Common myeloid progenitor, CD34-positive (primary cell): ENCODE measurements at places on chromosomes 3 and 15.
A peak's percentile ranks its signal among the peaks of the same experiment; 100 is the strongest.

- no peak for DNase-seq
Measured at GRCh38 chr3:106783231-106783630, 594.0 kb upstream of the CCDC54 start.

DNA sequence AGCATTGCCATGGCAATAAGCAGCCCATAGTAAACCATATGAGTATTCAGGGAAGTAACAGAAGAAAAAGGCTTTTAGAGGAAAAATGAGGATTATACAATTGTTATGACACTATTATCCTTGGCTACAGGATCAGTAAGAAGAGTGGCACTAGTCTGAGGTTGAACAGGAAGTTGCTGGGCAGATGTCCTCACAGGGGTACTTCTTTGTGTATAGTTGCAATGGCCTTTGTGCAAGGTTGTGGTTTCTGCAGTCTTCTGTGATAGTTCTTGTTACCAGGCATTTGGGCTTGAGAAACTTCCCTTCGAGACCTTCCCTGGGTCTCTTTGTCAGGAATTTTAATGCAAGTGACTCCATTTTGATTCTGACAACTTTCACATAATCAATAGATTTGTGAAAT lies 100.6 kb upstream of the ATP11B start:
- no peak for DNase-seq

DNA sequence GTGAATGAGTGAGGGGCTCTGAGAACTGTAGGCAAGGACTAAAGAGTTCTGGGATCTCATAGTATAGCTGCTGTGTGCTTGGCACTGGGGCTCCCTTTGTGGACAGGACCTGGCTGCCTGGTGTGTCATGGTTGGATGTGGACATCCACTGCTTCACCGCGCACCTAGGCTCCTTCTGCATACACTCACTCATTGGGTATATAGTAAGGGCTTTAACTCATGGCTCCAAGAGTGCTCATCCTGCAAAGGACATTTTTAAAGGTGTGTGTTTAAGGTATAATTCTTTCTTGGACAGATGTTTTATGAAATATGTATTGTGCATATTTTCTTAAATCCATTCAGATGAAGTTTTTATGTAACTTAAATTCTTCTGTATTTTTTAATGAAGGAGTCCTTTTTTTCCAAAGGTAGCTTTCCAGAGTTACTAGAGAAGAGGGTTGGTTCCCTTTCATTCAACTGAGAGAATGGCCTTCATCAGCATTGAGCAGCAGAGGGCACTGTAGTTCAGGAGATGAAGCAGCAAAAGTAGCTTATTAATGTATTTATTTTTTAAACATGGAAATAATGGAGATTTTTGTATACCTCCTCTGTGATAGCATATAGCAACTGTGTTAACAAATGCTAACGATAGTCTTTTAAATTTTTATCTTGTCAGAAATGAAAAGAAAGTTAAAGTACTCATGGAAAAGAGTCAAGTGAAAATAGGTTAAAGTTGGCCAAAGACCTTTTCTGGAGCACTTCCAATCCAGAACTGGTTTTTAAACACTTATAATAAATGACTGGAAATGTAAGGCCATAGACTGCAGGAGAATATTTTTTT lies 25.2 kb downstream of the OXNAD1 start:
- DNase-seq, result peak; percentile 71

DNA sequence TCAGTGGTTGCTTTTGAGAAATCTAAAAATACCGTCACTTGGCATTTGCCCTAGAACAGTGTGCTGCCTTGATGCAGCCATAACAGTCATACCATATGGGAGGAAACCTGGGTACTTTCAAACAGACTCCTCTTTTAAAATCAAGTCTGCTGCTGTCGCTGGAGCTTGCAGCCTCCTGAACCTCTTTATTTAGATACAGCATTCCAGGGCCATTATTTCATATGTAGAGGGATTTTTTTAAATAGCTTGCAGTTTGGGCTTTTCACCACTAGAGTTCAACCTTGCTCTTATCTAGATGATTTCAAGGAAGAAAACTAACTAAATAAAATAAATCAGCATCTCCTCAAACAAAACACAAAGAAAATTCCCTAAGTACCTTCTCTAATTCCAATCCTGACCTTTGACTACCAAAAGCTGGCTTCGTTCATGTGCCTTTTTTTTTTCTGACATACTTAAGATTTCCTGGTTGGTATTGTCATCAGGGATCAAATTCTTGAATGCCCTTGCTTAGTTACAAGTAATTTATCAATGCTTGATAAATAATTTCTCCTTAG lies 111.6 kb downstream of the KBTBD8 start:
- DNase-seq, result peak; percentile 21

- DNase-seq, result no peak
Measured at GRCh38 chr3:56282341-56282740, 185.9 kb downstream of the ERC2 start.

DNA sequence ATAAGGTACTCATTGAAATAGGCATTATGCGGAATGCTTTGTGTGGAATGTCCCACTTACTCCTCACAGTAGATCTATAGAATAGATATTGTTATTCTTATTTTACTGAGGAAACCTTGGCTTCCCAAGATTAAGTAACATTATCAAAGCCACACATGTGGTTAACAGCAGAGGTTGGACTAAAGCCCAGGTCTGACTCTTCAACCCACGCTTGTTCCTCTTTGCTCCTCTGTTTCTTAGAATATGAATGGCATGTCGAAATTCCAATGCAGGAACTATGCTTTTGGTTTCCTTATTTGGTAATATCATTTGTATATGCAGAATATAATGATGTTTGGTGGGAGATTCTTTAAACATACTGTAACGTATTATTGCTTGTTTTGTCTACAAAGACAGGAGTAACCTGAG lies 818.8 kb upstream of the LMCD1 start:
- DNase-seq, result peak; percentile 78

DNA sequence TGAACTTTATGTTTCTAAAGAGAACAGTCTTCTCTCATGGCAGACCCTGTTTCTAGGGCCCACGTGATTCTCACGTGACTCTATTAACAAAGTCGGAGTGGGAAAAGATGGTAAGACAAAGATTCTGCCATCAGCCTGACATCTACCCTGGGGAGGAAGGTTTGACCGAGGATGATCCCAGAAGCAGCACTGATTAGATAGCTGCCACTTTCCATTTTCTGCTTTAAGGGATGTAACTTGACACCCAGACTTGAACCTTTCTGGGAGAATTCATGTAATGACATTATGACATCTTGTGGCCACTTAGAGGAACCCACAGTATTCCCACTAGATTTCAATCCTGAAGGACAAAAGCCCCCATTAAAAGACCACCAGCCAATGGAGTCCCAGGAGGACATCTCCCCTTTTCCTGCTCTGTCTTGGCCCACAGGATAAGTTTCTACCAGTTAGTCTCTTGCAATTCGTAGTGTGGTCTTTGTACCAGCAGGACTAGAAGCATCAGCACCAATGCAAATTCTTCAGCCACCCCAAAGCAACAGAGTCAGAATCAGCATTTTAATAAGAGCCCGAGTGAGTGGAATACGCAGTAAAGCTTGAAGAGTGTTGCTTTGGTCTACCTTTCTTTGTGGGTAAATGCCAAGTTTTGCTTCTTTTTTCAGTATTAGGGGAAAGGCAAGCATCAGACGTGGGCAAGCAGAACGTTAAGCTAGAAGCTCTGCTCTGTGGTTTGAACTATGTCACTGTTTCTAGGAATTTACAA lies 480.5 kb upstream of the PROK2 start:
- DNase-seq, result no peak

GRCh38 chr3:94175677-94176076 lies 112.8 kb downstream of the NSUN3 start:
- no peak for DNase-seq

- DNase-seq, result no peak
Measured at GRCh38 chr15:31397851-31398661, 71.4 kb downstream of the KLF13 start.

GRCh38 chr3:54967731-54968161 lies 39.9 kb upstream of the LRTM1 start:
- no peak for DNase-seq

GRCh38 chr3:134373271-134374104 lies 759 bp downstream of the AMOTL2 start:
- no peak for DNase-seq

DNA sequence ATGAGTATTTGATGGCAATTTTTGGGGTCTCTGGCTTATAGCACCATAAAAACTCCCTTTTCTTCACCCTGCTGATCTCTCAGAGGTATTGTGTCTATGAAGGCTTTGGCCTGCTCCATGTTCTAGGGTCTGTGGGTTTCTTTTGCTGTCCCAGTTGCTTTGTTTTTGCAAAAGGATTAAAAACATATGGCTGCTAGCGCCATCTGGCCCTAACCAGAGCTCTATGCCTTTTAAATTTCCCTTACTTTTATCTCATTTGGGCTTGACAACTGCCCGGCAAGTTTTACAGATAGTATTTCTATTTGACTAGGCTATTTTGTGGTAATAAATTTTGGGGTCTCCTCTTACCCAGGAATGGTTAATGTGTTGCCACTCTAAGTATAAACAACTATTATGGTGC lies 6.4 kb upstream of the GHRL start:
- no peak for DNase-seq

DNA sequence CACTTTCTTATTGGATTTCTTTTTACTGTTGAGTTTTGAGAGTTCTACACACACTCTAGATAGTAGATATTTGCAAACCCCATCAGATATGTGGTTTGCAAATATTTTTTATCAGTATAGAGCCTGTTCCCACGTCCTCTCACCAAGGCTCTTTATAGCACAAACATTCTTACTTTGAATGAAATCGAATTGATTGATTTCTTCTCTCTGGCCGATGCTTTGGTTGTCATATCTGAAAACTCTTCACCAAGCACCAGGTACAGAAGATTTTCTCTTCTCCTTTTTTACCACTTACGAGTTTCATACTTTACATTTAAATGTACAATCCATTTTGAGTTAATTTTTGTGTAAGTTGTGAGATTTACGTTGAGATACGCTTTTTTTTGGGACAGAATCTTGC lies 163.4 kb downstream of the PTPRG start:
- DNase-seq, result no peak

DNA sequence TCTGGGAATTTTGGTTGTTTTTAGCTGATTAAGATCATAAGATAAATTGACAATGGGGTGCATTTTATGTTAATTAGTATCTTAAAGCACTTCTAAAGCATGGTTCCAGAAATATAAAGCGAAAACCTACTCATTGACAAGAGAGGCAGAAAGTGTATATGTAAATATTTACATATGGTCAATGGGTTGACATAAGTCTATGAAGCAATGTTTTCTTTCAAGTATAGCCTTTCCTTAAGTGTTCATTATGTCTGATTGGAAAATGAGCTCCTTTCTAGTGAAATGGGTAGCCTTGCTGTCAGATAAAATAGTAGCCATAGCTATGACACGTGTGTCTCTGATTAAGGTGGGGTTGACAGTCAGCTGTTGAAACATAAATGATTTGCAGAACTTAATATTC lies 365.2 kb upstream of the AGTR1 start:
- DNase-seq, result no peak

DNA sequence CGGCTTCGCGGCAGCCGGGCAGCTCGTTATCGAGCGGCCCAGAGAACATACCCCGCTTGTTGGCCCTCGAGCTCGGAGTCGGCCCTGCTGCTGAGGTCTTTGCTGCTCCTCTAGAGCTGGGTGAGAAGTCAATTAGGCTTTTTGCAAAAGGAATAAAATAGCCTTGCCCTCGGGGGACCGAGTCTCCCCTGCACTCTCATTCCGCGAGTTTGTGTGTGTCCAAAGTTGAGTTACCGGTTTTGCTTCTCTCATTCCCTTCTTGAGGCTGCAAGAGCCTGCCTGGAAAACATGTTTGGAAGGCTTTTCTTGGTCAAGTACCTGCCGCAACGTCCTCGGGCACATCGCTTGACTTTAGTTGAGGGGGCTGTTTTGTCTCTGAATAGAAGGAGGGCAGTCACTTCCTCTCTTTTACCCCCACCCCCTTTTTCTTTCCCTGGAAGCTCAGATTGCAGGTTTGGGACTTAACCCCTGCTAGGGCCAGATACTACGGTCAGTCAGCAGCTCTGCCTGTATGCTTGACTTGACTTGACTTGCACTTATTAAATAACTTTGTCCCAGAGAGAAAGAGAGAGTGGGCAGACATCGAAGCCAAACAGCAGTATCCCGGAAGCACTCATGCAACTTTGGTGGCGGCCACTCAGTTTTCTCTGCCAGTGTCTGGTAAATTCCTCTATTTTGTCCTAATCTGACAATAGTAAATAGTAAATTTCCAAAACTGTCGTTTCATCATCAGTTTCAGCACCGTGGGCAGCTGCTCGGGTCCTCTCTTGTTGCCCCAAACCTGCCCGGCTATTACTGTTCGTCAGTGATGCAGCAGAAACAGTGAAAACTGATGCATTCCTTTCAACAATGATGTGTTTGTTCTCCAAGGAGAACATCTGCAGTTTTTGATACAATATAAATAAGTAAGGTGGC lies 609 bp downstream of the RNF13 start:
- DNase-seq, result peak; percentile 75

GRCh38 chr3:62586356-62586755 lies 213.0 kb upstream of the FEZF2 start:
- no peak for DNase-seq

GRCh38 chr3:70277304-70277703 lies 35.1 kb downstream of the MDFIC2 start:
- no peak for DNase-seq

DNA sequence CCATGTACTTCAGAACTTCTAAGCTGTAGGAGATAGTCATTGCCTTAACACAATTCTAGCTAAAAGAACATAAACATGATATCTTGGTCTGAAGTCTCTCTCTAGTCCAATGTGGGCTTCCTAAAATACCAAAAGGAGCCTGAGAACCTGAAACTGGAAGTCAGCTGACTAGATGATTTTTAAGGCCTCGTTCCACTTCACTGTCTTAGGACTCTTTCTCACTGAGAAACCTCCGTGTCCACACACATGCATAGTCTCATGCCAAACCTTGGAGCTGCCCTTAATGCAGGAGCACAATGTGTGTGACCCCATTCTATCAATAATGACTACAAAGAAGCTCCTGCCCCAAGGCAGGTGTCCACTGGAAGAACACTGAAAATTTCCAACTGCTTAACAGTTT lies 87.7 kb downstream of the ETFA start:
- no peak for DNase-seq

DNA sequence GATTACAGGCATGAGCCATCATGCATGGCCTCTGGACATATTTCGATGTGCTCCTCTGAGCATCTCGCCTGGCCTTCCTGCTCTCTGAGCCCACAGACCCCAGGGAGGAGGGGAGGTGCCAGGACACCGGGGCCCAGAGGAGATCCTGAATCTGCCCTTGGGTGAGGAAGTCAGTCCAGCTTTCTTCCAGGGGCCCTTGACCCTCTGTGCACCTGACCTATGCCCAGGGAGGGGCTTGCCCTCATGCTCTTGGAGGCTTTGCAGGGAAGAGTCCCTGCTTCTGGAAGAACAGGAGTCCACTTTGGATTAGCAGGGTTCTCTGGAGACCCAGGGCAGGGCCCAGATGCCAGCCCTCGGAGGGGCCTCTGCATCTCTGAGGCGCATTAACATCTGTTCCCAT lies 1.4 kb downstream of the ACSBG1 start:
- DNase-seq, result no peak

DNA sequence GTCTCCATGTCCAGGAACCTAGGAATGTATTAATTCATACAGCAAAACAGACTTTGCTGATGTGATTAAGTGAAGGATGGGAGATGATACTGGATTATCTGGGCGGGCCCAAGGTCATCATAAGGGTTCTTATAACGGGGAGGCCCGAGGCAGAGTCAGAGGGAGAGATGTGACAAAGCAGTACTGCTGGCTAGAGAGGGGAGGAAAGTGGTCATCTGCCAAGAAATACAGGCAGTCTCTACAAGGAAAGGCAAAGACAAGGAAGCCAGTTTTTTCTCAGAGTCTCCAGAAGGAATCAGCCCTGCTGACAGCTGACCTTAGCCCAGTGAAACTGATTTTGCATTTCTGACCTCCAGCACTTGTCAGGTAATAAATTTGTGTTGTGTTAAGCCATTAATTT lies 66.2 kb upstream of the CORO2B start:
- DNase-seq, result no peak

- DNase-seq, result no peak
Measured at GRCh38 chr15:78943692-78944091, 1.2 kb downstream of the CTSH start.
